Activated CD4-positive, alpha-beta memory T cell treated with anti-CD3 and anti-CD28 coated beads, Interleukin-2, amount 10 ng/mL, durations not matched to agents 7 days and 5 days (primary cell): ENCODE measurements at places on chromosomes 12 and 14. TPM values are rescaled to one million over a fixed set of nuclear protein-coding genes. Genes with fewer than 3 reads are reported as not detected.

GRCh38 chr14:79656056-79656455 lies 555.2 kb downstream of the DIO2 start:
- no peak for DNase-seq

STXBP6 gene
- total RNA-seq = not detected

LYZ gene
- 0.50 TPM for total RNA-seq

DEGS2 gene
- total RNA-seq = 0.20 TPM

- DNase-seq = no peak
Observed at GRCh38 chr14:27391331-27391730, 793.5 kb upstream of the NOVA1 start.

- DNase-seq = peak; percentile 75
Observed at GRCh38 chr14:89276424-89276975, 140.5 kb downstream of the FOXN3 start.

LBHD2 gene
- total RNA-seq = not detected
